Stimulated activated CD4-positive, alpha-beta T cell treated with anti-CD3 and anti-CD28 coated beads, TNF-alpha, amount 100 ng/mL, for 4 hours (primary cell): ENCODE measurements at places on chromosomes 6 and 20.

DNA sequence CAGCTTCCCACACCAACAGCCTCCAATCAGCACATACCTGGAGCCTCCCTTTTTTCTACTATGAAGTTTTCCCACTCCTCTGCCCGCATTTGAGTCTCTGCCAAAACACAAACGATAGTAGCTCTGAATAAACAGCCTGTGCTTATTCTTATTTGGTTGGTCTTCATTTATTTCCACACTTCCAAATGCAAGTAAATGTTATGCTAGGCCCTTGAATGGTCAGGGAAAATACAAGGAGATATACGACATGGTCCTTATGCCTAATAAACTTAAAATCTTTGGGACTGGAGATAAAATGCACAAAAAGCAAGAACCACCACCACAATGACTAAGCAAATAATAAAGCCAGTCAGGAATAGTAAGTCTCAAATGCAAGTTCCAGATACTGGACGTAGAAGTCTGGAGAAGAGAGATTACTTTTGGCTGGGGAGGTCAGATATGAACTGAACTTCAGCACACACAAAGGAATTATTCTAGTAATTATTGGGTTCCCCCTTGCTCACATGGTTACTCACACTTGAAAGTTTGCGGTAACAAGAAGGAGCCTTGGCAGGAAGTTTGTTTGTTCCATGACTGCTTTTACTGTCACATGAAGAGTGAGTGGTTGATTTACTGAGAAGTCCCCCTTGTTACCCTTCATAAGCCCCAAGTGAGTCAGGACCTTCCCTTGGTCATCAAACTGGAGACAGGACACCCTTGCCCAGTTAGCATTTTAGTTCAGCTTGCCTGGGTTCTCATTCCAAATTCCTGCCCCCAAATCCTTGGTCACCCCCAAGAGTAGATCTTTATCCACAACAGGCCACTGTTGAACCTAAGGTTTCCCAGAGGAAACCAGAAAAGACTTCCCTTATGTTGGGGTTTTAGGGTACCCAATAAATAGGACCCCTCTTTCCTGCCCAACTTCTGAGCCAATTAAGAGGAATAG lies 511.2 kb upstream of the JARID2 start:
- no peak for DNase-seq

GRCh38 chr6:63114610-63115211 lies 96.6 kb upstream of the FKBP1C start:
- no peak for DNase-seq

GRCh38 chr6:157953580-157954091 lies 28.0 kb upstream of the SYNJ2 start:
- DNase-seq = no peak

DNA sequence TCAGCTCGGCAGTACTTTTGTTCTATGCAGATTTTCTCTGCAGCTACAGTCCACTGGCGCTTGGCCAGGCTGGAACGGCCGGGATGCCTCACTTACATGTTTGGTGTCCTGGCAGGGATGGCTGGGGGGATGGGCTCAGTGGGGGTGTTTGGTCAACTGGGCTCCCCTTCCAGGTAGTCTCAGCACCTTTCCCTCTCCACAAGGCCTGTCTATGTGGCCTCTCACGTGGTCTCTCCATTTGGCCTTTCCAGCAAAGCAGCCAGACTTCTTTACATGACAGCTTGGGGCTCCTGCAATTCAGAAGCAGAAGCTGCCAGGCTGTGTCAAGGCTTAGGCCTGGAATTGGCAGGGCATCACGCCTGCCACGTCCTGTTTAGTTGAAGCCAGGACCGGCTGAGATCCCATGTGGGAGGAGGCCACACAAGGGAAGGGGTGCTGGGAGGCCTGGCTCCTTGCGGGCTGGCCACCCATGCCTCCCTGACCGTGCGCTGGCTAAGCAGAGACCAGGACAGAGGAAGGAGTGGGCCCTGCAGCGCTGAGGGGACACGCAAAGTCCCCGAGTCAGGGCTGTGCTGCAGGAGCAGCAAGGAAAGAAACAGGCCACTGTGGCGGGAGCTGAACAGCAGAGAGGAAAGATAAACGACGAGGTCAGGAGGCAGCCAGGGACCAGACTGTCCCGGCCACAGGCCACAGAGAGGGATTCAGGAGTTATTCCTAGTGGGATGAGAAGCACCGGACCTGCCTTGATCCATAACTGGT lies 38.9 kb downstream of the MGME1 start:
- DNase-seq = no peak

DNA sequence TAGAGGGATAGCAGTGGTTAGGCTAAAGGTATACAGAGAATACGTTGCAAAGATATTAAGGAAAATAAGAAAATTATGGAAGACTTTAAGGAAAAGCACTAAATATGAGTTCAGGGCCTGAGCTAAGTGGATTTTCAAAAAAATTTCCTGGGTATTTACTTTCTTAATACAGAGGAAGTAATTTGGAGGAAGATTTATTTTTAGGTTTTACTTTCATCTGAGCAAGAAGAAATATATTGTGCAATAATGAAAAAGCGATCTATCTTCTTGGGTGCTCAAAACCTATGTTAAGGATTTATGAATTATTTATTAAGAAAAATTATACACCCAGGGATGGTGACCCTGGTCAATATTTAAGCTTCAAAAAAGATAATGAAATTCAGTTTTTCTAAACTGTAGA lies 224.7 kb downstream of the PLCB1 start:
- no peak for DNase-seq
